ENCODE measurements at places on chromosomes 2 and 18. TPM values are rescaled to one million over a fixed set of nuclear protein-coding genes. Genes with fewer than 3 reads are reported as not detected.

GRCh38 chr2:98412751-98413458, 31.8 kb upstream of the INPP4A start:
- no peak for DNase-seq

- no peak for DNase-seq
These were observed 1.9 kb downstream of the CNGA3 start for GRCh38 chr2:98348066-98348561.

DNA sequence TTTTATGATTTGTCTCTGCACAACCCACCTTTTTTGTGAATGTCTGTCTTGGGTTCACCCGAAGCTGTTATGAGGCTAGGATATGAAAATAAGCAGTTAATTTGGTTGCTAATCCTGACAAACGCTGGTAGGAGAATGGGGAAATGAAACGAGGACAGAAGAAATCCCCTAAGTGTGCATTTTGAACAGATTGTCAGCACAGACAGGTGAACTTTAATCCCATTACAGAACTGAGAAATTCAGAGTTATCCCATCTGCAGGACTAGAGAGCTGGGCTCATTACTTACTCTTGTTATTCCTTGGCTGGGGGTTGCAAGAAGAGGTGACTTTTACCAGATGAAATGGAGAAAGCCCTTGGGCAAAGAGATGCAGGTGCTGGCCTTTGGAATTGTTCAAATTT, 123.3 kb upstream of the NYAP2 start:
- DNase-seq, result no peak

GRCh38 chr2:75605770-75606529, 40.6 kb upstream of the MRPL19 start:
- no peak for DNase-seq

DNA sequence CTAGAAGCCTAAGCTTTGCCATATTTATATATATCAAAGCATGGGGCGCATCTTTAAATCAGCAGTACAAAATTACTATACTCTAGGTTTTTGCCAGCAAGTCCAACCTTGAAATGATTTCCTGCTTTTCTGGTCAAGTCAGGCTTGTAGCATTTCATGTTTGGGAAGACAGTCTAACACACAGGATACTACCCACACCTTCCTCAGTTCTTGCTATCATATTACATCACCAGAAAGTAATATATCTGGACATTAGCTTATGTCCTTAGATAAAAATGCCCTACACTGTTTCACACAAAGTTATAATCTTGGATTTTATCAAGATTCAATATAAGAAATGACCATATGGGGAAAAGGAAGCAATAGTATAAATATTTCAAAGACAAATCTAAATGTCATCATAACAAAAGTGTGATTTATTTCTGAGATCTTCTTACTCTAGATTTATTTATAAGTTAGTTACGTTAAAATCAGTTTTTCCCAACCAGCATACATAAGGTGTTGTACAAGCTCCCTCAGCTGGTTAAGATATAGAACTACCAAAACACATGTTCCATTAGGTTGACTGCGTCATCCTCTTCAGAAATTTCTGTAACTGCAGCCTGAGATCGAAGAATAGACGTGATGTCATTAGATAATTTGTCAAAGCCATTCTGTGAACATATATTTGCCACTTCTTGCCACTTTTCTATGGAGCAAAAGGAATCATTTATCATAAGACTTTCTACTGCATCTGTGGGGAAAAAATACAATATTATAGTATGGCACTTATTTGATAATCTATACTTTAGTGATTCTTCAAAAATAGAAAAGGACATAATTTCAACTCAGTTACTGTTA, 56.6 kb downstream of the CLHC1 start:
- no peak for DNase-seq

DNA sequence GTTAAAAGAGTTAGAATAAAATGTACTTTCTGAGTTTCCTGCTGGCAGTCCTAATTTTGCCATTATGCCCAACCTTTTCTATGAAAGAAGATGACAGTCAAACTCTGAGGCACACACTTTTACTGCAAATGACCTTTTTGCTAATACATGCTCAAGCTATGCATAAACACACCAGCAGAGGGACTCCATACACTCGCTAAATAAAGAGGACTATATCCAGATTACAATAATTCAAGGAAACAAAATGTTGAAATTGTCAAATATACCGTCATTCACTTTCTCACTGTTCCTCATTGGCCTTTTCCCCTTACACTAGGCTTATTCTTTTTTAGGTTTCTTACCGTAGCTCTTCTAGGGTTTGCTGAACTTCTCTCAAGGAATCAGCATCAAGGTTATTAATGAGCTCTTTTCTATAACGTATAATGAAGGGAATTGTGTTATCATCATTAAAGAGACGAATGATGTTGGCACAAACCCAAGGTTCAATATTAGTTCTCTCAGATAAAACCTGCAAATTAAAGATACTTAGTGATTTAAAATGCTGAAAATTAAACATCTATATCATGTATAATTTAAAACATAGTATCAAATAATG, 25.7 kb downstream of the SRBD1 start:
- DNase-seq, result no peak

- no peak for DNase-seq
These were observed 707.1 kb upstream of the ACVR2A start for GRCh38 chr2:147137711-147138110.

DNA sequence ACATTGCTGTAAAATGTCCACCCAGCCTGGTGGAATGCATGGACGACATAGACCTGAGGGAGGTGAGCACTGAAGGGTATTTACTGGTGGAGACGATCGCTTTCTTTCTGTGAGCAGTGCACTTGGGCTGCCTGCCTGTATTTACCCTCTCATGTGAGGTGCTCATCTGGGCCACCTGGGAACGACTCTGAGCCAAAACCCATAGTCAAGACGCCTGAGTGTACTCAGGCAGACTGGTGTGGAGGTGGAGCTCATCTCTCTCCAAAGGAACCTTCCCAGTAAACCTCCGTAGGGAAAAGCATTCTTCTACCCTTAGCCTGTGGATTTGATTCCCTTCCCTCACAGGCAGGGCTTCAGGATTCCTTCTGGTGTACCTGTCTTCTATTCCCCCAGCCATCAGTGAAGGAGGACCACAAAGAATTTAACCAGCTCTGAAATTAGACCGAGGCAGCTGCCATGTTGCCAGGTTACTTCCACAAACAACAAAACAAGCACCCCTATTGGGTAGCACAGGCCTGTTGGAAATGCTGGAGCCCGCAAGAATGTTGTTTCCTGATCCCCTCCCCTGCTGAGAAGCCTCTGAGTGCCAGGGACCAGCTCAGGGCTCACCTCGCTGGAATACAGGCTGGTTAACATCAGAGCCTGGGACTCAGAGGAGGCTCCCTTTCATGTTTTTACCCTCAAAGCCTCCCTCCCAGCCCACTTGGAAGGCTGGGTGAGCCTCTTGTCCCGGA, 47.5 kb upstream of the TXNDC2 start:
- no peak for DNase-seq

GRCh38 chr2:238739668-238740067, 108.2 kb upstream of the TWIST2 start:
- no peak for DNase-seq

The PLCD4 gene
- total RNA-seq, result 0.67 TPM

DNA sequence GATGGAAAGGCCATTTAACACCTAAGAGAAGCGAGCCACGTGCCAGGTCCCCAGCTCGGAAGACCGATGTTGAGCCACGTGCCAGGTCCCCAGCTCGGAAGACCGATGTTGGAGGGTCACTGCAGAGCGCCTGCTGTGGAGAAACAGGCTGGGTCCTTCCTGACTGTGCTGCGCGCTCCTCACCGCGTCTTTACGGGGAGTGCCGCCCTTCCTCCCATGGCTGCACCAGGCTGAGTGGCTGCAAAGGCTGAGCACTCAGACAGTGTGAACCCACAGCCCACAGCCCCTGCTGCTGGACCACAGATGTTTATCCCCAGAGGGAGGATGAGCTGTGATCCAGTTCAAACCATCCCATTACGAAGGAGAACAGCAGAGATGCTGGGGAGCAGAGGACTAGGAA, 55.7 kb downstream of the RTP5 start:
- no peak for DNase-seq

GRCh38 chr2:46394649-46395510, 84.5 kb upstream of the TMEM247 start:
- DNase-seq, result no peak
